ENCODE measurements at places on chromosomes 2 and 18.

- DNase-seq, result no peak
Observed at GRCh38 chr2:115552726-115553125, 1110.3 kb downstream of the DPP10 start.

GRCh38 chr2:235595422-235596010 lies 101.7 kb downstream of the AGAP1 start:
- DNase-seq, result no peak

- no peak for DNase-seq
Observed at GRCh38 chr2:98936353-98937351, 627 bp upstream of the CRACDL start.

- no peak for DNase-seq
Observed at GRCh38 chr2:94870440-94871225, 597 bp upstream of the TEKT4 start.

- DNase-seq, result no peak
Observed at GRCh38 chr18:59848002-59848401, 51.8 kb upstream of the PMAIP1 start.

GRCh38 chr2:161250864-161251436 lies 57.3 kb upstream of the PSMD14 start:
- no peak for DNase-seq

- DNase-seq, result no peak
Observed at GRCh38 chr2:130839011-130839780, 2.5 kb downstream of the ARHGEF4 start.

GRCh38 chr18:62784966-62785413 lies 69.6 kb downstream of the PHLPP1 start:
- DNase-seq, result no peak

DNA sequence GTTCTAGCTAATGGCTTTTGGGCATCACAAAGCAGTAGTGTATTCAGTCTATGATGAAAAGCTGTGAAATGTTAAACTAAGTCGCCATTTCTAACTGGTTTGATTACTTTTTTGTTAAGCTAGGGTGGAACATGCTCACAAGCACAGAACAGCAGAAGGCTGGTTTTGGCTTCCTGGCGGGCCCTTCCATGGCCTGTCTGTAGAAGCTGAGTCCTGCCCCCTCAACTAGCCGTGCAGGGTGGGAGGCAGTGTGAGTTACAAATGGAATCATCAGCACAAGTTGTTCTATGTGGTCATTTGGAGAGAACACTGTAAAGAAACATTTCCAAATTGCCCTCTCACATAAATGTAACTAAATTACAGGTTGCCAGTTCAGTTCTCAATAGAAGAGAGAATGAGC lies 290.8 kb downstream of the ALPK2 start:
- DNase-seq, result no peak

GRCh38 chr2:69563021-69563420 lies 80.5 kb downstream of the AAK1 start:
- no peak for DNase-seq

DNA sequence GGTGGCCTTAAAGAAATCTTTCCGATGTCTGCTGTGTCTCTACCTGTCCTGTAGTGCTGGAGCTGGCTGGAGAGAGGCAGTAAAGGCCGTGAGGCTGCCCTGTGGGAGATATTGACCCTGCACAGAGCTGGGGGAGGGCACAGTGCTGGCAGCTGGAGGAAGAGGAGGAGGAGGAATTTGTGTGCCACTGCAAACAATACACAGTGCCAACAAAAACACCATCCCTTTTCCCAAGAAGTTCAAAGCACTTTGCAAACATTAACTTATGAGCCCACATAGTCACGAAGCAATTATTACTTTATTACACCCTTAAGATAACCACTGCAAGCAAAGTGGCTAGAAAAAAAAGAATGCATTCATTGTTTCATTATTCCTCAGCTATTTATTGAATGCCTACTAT lies 45.0 kb upstream of the CYTIP start:
- DNase-seq, result no peak

GRCh38 chr2:36710858-36711515 lies 14.5 kb downstream of the VIT start:
- DNase-seq, result no peak

- no peak for DNase-seq
Observed at GRCh38 chr2:108129636-108130035, 110.1 kb upstream of the SULT1C3 start.

GRCh38 chr2:176246331-176246730 lies 22.9 kb upstream of the MTX2 start:
- DNase-seq, result no peak

- no peak for DNase-seq
Observed at GRCh38 chr2:232026910-232027309, 65.4 kb downstream of the DIS3L2 start.

DNA sequence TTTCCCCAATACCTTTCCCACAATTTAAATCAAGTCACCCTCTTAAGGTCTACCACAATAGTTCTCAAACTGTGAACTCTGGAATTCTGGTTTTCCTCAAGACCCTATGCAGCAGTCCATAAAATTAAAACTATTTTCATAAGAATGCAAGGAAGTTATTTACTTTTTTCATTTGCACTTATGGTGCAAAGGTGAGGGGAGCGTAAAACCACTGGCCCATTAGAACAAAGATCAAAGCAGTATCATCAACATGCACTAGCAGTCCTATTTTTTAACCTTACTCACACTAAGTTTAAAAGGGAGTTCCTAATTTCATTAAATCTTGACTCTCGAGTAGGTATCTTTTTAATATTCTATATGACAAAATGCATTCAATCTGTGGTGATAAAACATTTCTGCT lies 85.3 kb downstream of the MEMO1 start:
- DNase-seq, result no peak

GRCh38 chr2:181051861-181052522 lies 71.6 kb downstream of the UBE2E3 start:
- DNase-seq, result no peak

DNA sequence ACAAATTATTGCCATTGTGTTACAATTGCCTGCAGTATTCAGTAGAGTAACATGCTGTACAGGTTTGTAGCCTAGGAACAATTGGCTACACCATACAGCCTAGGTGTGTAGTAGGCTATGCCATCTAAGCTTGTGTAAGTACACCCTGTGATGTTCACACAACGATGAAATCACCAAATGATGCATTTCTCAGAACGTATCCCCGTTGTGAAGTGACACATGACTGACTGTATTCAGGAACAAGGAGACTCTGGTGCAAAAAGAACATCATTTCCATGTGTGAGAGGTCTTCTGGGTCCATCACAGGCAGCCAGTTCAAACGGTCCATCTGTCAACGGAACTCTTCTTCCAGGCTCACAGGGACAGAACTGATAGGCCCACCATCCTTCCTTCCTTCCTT lies 263.7 kb downstream of the ANAPC1 start:
- DNase-seq, result no peak

GRCh38 chr2:84022810-84023431 lies 436.2 kb downstream of the SUCLG1 start:
- no peak for DNase-seq

DNA sequence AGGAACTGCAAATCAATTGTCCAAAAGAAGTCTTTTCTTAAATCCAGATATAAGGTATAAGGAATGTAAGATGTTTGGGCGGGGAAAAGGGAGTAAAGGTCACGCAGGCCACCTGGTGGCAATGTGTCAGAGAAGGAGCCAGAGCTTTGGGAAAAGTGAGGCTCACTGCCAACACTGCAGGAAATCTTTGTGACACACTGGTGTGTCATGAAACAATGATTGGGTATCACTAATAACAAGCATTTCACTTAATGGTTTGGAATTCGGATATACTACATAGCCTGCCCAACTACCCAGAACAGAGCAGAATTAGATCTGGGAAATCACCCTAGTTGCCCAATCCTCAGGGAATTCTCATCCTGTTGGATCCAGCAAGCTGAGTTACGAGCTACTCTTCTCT lies 61.0 kb downstream of the RBMS1 start:
- DNase-seq, result no peak

DNA sequence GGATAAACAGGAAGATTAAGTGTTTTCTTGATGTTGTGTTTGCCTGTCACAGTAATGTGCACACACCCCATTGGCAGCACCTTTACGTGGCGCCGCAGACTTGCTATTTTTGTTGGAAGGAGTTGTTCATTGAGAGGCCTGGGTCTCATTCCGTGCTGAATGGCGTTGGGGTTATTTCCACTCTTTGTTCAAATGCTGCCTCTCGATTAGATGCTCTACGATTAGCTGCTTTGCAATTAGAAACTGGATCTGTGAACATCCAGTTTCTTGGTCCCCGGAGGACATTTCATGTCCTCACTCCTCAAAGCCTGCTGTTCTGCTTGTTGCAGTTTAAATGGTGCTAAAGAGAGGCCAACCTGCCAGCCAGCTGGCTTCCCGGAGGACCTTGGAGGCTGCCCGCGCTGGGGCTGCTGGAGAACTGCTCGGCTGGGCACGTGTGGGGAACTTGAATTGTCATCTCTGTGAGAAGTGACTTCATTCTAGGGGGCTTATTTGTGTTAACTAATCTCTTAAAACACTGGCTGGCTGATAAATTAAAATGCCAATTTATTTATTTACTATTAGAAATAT lies 117.4 kb upstream of the NABP1 start:
- no peak for DNase-seq

- DNase-seq, result no peak
Observed at GRCh38 chr2:58532641-58533040, 291.5 kb upstream of the FANCL start.

GRCh38 chr2:146837857-146838256 lies 1007.0 kb upstream of the ACVR2A start:
- no peak for DNase-seq

DNA sequence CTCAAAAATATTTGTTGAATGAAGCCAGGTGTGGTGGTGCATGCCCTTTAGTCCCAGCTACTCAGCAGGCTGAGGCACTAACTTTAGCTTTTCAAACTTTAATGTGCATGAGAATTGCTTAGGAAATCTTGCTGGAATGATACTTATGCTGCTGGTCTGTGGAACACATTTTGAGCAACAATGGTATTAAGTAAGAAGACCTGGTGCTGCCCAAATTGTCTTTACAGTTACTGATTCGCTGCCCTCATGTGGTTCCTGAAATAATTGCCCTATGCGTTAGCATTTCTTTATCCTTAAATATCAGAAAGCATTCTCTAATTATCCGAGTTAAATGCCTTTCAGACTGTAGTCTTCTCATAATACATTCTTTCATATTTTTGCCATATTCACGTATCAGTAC lies 76.0 kb upstream of the SESTD1 start:
- no peak for DNase-seq

DNA sequence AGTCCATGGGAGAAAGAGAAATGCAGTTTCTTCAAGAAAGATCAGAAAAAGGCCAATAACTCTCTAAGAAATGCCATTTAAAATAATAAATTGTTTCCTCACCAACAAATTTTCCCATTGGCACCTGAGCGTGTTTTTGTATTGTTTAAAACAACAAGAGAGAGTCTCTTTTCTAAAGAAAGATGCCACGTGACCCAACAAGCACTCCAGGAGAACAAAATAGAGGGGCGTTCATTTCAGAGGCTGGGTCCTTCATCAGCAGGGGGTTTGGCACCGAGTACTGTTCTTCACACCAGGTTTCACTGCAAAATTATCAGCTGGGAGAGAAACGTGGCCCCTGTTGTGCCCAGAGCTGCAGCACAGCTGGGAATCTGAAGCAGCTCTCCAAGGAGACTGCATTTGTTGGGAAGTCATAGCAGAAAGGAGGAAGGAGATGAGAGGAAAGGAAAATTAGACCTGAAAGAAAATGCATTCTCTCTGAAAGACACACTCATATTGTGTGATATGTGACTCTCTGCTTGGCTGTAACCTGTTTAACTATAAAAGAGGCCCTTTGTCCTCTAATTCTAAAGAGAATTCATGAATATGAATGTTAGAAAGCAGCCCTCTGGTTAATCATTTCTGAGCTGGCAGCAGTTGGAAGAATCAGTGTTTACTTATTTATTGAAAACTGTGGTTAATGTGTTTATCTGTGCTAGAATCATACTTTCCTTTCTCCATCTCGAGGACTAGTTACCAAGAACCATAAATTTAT lies 205.3 kb upstream of the CDH20 start:
- DNase-seq, result no peak

DNA sequence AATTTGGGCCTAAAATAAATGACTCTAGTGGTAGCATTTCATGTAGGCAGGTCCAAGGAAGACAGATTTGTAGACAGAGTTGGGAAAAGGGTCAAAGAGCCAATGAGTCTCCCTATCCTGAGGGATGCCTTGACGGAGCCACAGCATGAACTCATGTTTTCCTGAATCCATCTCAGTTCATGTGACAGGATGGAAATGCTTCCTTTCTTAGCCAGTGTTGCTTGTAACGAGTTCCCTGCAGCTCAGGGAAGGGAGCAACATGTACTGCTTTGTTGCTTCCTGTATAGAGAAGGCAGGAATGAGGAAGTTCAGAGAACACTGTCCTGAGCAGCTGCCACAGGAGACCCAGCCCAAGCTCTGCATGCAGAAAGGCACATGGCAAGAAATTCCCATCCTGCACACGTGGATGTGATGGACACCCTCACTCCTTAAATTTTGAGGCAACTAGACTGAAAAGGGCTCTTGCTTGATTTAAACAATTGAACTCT lies 27.9 kb downstream of the TMEM17 start:
- DNase-seq, result no peak

DNA sequence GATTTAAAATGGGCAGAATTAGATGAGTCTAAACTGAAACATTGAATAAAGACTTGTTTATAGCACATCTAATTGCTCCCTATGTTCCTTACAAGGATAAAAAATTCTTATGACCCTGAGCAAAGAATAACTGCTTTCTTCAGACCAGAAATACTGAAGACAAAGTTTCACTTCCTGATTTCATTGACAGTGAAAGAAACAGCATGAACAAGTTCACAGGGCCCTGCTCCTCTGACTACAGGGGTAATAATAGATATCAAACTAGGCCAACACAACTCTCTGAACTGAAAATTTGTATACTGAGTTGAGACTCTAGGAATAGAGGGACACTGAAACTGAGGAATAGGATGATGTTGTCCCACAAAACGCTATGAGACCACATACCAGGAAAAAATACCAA lies 1383.3 kb upstream of the CDH2 start:
- no peak for DNase-seq

- no peak for DNase-seq
Observed at GRCh38 chr2:240601831-240602160, 15.3 kb downstream of the CAPN10 start.

GRCh38 chr2:105653302-105653701 lies 91.4 kb upstream of the NCK2 start:
- DNase-seq, result no peak

- no peak for DNase-seq
Observed at GRCh38 chr18:55547705-55548056, 40.3 kb downstream of the TCF4 start.

DNA sequence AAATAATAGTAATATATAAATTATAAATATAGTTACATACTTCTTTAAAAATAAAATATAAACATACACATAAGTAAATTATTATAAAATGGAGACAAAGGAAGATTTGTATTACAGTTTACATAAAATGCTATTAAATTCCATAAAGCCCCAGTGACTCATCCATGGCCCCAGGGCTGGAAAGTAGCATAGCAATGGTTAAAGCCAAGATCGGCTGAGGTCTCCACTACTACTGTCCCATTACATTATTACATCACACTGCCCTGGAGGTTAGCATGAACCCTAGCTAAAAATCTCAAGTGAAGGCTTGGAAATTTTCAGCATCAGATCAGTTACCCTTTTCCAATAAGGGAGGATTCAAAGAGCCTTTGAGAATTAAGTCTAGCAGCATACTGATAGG lies 936.2 kb downstream of the DSC3 start:
- no peak for DNase-seq

- DNase-seq, result no peak
Observed at GRCh38 chr18:48193521-48194492, 215.4 kb downstream of the ZBTB7C start.
